ENCODE measurements at places on chromosomes 12 and 14.

GRCh38 chr14:22537436-22538310 is 51.4 kb downstream of the DAD1 start:
- DNase-seq, result no peak

DNA sequence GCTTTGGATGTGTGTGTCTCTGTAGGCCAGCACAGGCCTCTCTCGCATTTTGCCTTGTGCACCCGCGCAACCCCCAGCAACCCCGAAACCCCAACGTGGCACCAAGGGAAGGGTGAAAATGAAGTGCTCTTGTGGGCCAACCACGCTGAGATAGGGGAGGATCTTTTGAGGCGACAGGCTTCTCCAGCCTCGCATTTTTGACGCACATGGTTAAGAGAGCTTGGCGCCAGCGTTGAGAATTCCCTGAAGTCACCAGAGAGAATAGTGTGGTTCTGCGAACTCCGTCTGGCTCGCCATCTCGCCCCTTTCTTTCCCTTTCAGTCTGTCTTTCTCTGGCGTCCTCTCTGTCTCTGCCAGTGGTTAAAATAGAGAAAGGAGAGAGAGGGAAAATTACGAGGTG is 1.9 kb upstream of the TBX3 start:
- no peak for DNase-seq

- DNase-seq, result no peak
Observed at GRCh38 chr12:97082029-97082428, 175.0 kb downstream of the NEDD1 start.

GRCh38 chr12:31749024-31749704 is 20.3 kb upstream of the AMN1 start:
- DNase-seq, result peak; percentile 48

- DNase-seq, result no peak
Observed at GRCh38 chr12:49821373-49822287, 6.6 kb downstream of the NCKAP5L start.

DNA sequence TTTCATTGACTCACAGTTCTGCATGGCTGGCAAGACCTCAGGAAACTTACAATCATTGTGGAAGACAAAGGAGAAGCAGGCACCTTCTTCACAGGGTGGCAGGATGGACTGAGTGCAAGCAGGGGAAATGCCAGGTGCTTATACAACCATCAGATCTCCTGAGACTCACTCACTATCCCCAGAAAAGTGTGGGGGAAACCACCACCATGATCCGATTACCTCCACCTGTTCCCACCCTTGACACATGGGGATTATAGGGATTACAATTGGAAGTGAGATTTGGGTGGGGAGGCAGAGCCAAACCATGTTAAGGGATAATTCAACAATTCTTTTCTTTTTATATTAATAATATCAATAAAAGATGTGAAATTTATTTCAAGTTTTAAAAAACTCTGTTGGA is 34.1 kb downstream of the CNTN1 start:
- DNase-seq, result no peak

GRCh38 chr12:22318108-22318737 is 16.3 kb downstream of the ST8SIA1 start:
- no peak for DNase-seq

DNA sequence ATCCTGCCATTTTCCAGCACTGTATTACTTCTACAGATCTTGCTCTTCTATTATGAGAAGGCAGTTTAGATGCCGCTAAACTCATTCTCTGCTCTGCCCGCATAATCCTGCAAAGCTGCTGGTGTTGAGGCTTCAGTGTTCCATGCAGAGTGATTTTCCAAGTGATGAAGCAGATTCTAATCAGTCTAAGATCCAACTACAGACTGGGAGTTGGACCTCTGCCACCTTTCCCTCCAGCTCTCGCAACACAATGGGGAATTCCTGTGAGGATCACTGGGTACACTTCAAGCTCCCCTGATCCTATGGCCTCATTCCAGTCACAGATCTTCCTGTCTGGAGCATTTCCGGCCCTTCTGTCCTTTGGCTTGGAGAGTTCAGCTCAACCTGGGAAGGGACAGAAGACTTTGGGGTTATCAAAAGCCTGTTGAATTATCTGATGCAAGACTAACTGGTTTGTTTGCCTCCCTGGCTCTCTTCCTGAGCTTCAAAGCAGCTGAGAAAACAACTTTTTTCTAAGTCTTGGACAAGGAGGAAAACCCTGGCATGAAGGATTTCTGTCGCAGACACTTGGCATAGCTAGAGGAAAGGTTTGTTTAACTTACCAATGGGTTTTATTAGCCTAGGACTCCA is 333.9 kb downstream of the ZFP36L1 start:
- DNase-seq, result no peak

- DNase-seq, result no peak
Observed at GRCh38 chr14:32311294-32312009, 17.6 kb upstream of the AKAP6 start.

DNA sequence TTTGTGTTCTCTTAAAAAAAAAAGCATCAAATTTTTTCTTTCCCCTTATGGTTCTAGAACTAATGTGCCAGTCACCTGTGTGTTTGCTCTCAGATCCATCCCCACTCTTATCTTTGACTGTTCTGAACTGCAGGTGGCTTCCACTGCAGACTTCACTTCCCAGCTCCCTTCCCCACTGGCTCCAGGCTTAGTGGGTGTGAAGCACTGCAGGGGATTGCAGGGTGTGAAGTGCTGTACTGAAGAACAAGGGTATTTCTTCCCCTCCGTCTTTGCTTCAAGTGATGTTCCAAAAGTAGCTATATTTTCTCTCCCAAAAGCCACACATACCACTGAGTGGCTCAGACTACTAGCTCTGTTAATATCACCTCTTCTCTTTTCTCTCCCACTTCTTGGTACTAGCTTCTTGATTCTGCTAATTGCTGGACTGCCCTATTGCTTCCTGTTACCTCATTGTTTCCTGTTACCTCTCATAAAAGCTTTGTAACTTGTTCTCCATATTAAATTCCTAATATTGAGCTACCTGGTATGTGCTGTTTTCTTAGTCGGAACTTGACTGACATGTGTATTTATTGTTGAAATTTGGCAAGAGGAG is 115.4 kb upstream of the PRICKLE1 start:
- DNase-seq, result no peak

DNA sequence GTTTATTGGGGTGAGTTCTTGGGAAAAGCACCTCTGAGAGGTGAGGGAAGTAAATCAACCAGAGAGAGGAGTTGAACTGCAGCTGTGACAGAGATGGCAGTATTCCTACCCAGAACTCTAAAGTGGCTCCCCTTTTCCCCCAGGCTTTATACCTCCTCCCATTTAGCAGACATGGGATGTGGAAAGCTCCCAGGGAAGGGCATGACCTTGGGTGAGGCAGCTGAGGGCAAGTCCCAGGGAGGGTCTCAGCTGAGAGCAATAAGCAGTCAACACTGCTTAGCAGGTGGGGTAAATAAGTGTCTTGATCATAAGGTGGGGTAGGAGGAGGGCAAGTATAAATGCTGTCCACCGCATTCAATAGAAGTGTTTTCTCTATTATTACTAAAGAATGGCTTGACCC is 143.0 kb downstream of the AKAP6 start:
- DNase-seq, result no peak

GRCh38 chr14:54737132-54737711 is 165.4 kb downstream of the GCH1 start:
- no peak for DNase-seq

GRCh38 chr12:31440586-31440985 is 114.6 kb upstream of the SINHCAF start:
- DNase-seq, result no peak

DNA sequence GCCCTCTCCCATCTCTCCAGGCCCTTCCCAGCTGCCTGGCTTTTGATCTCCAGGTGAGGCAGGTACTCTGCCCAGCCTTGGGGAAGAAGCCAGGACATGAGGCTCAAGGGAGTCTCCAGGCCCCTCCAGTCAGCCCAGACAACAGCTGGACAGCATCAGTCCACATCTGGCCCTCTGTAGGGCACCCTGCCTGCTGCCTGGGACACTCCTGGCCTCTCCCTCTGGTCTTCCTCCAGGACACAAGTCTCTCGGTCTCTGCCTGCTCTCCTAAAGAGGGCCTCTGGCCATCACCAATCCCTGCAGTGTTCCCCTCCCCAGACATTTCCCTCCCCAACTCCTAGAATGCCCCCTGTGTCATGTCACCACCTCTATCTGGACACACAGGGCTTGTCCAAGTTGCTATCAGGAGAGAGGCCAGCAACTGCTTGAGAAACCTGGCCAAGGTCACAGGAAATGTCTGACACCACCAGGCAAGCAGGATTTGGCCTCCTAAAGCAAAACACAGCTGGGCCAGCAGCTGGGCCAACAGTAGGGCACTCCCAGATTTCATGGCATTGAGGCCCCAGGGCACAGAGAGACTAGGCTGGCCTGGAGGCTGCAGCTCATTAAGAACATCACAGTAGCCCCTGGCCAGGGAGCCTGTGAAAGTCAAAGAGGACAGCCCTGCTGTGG is 29.0 kb downstream of the LTBP2 start:
- DNase-seq, result no peak

DNA sequence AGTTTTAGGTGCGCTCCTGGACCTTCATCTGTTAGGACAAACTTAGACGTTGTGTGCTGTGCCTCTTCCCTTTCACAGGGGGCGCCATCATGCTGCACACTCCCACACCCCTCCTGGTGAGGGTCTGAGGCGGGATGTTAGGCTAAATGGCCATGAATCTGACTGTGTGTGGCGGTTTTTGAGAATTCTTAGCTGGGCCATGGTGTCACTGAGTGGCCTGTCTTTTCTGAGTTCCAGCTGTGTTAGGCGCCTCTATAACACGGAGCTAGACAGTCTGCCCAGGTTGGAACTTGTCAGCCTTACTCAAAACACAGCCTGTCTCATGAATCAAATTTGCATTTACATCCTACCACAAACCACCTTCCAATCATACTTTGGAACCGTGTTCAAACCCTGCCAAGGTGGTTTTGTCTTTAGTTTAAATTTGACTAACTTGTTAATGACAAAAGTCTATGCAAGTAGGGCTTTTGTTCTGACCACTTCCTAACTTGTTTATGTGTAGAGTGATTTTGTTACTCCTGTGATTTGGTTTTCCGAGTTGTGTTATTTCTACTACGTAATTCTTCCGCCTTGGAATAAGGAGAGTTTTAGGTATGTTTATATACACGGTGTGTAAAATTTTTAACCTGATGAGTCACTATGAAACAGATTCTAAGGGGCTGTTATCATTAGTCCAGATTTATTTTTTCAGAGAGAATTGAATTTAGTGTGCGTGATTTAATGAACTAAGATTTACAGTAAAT is 19.6 kb downstream of the ACVR1B start:
- DNase-seq, result no peak
